ENCODE measurements at places on chromosomes 1 and 21.
A peak's percentile ranks its signal among the peaks of the same experiment; 100 is the strongest.

DNA sequence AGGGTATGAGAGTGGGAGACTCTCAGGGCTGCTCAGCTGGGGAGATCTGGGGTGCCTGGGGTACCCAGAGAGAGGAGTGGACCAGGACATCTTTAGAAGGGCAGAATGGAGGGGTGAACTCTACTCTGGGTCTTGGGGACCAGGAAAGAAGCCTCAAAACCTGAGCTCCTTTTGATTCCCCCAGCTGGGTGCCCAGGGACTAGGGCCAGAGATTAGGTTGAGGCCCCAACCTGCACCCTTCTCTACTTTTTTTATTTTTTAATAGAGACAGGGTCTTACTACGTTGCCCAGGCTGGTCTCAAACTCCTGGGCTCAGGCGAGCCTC, 1.9 kb downstream of the PDZK1IP1 start:
- no peak for DNase-seq

GRCh38 chr1:206808615-206809014, 36.3 kb upstream of the IL10 start:
- DNase-seq: peak; percentile 20

DNA sequence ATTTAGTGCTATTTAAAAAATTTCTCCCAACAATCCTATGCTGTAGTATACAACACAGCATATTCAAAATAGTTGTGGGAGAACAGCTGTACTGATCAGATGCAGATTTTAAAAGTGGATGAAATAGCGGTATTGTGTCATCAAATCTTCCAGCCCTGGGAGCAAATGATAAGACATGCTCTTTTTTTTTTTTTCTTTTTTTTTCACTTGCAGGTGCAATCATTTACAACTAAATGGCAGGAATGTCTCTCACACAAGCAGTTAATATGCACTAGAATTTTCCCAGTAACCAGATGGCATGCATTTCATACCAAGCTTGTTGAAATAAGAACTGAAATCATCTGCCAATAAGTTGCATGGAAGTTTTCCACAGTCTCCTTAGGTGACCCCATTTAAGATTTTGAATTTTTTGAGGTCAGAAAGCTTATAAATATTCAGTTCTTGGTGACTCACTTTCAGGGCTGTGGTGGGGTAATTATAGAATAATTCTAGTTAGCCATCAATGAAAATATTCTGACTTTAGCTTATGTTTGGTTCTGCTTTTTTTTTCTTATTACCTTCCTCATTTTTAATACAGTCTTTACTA, 623.9 kb upstream of the NR5A2 start:
- no peak for DNase-seq

- DNase-seq: no peak
Observed at GRCh38 chr1:3011631-3012455, 9.4 kb upstream of the ACTRT2 start.

- DNase-seq: no peak
Observed at GRCh38 chr1:209704584-209704983, at the start of gene HSD11B1. Gene HSD11B1, plus strand, starts transcription at chr1:209704846. Its CDS starts 97 bp downstream, at chr1:209704943.

DNA sequence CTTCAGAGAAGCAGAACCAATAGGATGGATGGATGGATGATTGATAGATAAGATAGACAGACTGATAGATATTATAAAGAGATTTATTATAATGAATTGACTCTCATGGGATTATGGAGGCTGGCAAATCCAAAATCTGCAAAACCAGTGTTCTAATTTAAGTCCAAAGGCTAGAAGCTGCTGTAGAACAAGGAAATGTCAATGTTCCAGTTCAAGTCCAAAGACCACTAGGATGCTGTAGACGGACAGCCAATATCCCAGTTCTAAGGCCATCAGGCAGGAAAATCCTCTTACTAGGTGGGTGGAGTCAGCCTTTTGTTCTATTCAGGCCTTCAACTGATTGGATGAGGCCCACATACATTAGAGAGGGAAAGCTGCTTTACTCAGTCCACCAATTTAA, 4.1 kb upstream of the SLC44A3 start:
- DNase-seq: no peak

- no peak for DNase-seq
Observed at GRCh38 chr1:77668924-77669449, 13.5 kb downstream of the ZZZ3 start.

DNA sequence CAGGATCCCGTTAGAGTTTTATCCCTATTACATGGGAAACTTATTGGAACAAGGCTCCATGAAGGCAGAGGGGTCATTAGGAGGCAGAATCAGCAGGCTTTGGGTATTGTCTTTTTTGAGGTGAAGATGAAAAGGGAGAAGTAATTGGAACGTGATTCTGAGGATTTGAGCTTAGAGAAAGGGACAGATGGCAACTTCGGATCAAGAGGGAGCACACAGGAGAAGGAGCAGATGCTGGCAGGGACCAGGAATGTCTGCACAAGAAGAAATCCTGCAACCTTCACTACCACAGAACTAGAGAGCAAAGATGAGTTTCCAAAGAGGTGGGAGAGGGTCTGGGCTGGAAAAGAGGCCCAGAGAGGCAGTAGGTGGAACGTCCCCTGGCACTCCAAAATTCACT, 202.8 kb downstream of the RRAGC start:
- DNase-seq: no peak

DNA sequence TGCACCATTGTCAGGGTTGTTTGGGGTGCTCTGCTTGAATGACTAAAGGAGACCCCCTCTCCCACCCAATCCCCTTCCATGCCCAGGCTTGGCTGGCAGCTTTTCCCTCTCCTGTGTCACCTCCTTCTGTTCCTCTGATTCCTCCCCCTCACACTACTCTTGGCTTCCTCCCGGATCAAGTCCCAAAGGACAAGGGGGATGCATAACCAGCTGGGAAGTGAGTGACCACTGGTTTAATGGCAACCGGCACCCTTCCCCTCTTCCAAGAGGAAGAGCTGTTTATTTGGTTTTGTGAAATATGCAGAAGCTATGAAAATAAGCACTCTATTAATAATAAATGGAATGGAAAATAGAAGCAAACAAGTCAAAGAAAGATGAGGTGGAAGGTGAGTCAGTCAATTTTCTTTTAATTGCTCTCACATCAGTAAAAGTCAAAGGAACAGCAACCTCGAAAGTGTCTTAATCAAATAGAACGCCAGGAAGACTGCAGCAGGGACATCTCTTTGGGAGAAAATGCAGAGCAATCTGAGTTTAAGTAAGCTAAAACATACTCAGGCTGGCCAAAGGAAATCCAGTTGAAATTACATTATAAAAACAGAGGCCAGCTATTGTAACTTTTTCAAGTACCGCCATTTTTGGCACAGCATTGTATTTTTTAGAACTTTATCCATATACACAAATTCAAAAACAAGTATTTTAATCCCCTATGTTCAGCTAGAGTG, 322.5 kb downstream of the SIPA1L2 start:
- DNase-seq: no peak

DNA sequence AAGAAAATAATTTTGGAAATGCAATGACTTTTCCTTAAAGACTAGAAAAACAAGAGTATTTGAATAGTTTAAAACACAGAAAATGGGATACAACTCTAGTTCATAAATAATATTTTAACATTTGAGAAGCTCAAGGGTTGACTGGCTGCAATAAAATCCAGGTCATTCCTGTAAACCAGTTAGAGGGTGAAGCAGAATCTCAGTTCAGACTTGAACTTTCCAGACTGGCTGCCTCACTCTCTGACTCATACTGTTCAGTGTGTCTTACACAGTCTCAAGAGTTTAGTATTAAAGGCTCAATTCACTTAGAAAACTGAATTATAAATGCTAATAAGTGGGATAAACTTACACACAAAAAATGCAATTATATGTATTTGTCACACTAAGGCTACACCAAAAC, 89.9 kb downstream of the RAVER2 start:
- DNase-seq: no peak

GRCh38 chr1:201480231-201481003, 11.4 kb upstream of the PHLDA3 start:
- DNase-seq: peak; percentile 44

DNA sequence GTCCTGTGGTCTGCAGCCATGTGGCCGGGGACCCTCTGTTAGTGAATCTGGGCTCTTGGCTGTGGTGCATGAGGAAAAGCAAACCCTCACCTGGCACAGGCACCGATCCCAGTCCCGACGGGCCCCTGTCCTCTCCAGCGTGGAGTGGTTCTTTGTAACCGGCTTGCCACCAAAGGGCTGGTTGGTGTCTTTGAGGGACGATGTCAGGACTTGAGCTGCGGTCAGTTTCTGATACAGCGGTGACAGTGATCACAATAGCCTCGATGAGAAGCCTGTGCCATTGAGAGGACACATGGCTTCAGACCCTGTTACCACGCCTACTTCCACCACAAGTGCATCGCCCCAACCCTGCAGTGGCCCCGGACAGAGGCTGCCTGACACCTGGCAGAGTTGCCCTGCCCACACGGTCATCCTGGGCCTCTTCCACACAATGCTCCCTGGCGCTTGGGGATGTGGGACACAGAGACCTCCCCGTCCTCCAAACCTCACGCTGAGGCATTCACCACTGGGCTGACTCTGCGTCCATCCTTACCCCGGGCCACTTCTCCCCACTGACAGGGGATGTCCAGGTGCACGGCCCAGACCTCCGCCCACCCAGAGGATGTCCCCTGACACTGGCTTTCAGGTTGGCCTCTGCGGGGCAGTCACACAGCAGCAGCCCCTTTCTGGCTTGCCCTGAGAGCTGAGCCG, 18.8 kb upstream of the ACTRT2 start:
- no peak for DNase-seq
